Femur (tissue), 1 donor: ENCODE measurements at places on chromosomes 5 and 9.

DNA sequence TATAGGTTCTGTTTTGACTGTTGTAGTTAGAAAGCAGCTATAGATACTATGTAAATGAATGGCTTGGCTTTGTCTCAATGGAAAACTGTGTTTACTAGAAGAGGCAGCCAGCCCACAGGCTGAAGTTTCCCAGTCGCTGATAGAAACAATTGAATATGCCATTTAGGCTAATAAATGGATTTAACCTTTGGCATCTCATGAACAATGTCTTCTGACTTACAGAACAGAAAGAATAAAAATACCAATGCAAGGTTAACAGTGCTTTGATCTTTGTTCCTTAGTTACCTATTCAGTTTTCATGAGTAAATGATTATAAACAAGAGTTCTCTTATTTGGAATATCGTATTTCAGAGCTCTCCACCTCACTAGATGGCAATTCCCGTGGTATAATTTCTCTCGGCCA lies 120.6 kb downstream of the PAM start:
- no peak for DNase-seq

GRCh38 chr5:151602806-151603205 lies 11.7 kb upstream of the FAT2 start:
- no peak for DNase-seq

- DNase-seq, result peak; percentile 75
These were observed 19.2 kb upstream of the SHB start for GRCh38 chr9:38088006-38088925.

GRCh38 chr9:75500479-75500878 lies 390.0 kb upstream of the PCSK5 start:
- DNase-seq, result no peak

- no peak for DNase-seq
These were observed 20.5 kb upstream of the HEXB start for GRCh38 chr5:74664551-74664950.

DNA sequence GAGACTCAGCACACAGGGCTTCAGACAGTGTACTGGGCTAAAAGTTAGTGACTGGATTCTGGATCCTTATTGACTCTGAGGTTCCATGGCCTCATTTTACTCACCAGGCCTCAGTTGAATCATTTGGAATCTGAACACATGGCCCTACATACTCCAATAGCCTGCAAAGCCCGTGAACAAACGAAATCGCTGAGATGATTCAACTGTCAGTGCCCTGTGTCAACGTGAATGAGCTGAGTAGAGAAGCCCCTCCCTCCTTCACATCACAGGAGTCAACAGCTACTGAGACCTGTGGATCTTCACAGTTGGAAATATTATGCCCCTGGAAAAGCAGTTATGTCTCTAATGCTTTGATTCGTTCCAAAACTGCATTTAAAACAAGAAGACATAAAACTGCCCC lies 429.3 kb downstream of the GADD45G start:
- DNase-seq, result no peak

DNA sequence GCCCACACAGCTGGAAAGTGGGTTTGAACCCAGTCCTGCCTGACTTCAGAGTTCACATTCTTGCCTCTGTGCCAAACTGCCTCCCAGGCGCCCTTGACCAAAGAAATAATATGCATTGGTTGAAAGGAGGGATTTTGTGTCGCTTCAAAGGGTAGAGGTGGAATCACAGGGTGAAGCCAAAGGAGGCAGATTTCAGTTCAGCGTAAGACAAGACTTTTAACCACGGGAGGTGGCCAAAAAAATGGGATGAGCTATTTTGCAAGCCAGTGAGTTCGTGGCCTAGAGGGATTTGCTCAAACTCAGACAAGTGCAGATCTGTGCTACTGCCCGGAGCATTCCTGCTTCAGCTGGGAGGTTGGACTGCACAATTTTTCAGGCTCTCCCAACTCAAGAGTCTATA lies 57.6 kb upstream of the RANBP3L start:
- DNase-seq, result no peak

DNA sequence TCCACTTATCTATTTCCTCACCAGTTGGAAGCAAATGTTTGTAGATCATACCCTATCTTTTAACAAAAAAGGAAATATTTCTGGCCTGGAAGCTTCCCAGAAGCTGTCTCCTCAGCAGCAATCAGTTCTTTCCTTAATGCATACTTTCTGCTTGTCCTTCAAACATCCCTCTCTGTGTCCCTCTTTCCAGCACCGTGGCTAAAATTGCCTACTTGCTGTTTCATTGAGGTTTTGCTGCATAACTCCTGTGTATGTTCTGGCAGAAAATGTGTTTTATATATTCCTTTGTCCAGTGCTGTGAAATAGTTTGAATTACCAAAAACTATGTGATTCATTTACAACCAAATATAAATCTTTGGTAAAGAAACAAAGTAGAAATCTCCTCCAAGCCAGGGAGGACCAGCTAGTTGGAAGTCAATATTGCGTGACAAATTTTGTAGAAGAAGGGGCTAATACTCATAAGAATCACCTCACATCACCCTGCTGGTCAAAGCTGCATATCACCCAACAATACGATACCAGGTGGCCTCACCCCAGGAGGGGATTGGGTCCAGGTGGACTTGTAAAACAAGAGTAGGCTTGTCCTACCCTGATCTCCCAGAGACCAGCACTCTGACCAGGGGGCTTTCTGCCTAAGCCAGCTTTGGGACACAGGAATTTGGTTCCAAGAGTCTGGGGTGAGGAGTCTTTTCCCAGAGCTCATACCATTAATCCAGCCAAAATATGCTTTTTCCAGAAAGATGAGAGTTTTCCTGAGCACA lies 198.4 kb upstream of the SNX2 start:
- DNase-seq, result no peak

DNA sequence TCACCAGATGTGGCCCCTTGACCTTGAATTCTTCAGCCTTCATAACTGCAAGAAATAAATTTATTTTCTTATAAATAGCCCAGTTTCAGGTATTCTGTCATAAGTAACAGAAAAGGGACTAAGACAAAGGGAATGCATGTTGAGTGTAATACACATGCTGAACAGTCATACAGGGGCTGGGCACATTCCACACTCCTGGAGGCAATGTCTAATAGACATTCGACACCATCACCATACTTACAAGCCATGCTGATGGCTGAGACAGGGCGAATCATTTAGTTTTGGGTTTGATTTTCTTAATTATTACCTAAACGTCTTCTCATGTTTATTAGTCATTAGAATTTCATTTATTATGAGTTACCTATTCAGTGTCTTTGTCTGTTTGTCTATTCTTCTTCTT lies 68.5 kb downstream of the TENT4A start:
- DNase-seq, result no peak

GRCh38 chr5:155263381-155263780 lies 249.8 kb downstream of the KIF4B start:
- DNase-seq, result no peak

DNA sequence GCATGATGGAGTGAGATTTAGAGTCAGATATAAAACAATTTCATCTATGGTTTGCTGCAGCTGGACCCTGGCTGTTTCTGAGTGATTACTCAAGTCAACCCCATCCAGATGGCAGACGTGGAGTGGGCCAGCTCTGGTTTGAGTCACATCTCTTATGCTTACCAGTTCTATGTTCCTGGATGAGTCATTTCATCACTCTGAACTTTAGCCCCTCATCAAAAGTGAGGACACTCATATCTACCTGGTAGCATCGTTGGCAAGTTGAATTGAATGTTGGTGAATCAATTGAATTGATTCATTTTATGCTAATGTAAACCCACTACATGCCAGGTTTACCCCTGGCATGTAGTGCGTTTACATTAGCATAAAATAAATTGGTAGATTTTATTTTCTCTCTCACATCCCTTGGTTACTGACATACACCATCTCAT lies 176.4 kb downstream of the FGF18 start:
- no peak for DNase-seq

DNA sequence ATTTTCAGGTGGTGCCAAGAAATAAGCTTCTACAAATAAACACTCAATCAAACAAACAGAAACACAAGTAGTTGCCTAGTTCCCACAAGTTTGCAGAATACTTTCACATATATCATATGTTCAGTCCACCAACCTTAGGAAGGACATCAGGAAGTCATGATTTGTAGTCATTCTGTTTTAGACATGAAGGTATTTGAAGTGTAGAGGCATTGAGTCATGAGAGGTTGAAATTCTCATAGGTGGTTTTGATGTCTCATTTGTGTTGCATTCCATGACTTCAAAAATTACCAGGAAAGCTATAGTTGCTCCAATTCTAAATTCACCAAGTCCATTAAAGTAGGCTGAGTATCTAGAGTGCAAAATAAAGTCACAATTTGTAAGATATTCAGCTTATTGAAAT lies 159.0 kb downstream of the KCTD16 start:
- no peak for DNase-seq

DNA sequence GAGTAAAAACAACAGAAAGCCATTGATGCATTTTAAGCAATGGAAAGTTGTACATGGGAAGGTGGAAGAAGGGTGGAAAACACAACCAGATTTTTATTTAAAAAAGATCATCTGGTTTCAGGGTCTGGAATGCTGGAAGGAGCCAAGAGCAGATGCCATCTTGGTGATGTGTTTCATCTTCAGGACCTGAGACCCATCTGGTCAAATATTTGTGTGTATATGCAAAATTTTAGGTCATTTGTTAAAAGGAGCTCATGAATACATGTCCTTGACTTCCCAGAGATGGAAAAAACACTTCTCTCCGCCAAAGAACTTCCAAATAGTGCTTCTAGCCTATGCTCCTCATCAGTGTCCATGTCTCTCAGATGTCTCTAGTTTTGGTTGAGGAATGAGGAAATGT lies 110.6 kb upstream of the GDNF start:
- DNase-seq, result no peak

GRCh38 chr5:17087035-17087434 lies 130.4 kb upstream of the BASP1 start:
- DNase-seq, result peak; percentile 47

DNA sequence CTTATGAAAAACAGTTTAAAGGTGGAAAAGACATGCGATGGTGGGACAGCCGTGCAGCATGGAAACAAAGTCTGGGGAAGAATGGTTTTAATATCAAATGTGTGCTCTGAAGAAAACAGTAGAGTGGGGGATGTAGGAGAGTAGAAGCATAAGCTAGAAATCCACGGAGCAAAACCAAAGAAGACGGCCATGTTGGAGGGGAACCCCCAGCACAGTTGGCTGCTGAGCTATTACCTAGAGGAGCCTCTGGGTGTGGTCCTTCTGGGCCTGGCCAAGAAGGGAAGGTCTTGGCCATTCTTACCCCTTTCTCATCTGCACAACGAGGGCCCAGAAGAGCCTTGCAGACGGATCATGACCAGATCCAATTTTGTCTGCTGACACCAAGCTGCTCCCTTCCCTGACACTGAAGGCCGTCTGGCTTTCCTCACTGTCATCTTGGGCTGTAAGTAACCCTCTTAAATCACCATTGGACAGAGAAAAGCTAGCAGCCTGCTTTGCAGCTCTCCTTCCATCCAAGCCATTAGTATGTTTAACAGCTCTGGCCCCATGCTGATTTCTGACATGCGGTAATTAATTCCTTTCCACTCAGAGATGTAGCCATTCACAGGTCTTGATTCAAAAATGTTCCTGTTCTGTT lies 189.5 kb downstream of the SEC61B start:
- DNase-seq, result no peak

GRCh38 chr5:17396247-17396646 lies 101.8 kb upstream of the TAF11L2 start:
- no peak for DNase-seq

GRCh38 chr9:128503870-128504269 lies 649 bp upstream of the GLE1 start:
- peak; percentile 58 for DNase-seq

DNA sequence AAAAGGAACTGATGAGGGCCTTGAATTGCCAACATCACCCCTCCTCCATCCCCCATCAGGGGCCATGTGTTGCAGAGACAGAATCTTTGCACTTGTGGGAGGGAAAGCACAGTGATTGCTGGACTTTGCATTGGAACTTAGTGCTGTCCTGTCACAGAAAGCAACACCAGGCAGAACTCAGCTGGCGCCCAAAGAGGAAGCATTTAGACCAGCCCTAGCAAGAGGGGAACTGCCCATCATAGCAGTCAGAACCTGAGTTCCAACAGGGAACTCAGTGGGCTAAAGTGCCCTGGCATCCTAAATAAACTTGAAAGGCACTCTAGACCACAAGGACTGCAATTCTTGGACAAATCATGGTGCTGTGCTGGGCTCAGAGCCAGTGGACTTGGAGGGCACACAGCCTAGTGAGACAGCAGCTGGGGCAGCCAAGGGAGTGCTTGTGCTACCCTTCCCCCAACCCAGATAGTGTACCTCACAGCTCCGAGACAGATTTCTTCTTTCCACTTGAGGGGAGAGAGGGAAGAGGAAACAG lies 128.1 kb downstream of the ACTL7B start:
- DNase-seq, result peak; percentile 69

- DNase-seq, result no peak
These were observed 98.0 kb downstream of the GABBR2 start for GRCh38 chr9:98610711-98611110.

DNA sequence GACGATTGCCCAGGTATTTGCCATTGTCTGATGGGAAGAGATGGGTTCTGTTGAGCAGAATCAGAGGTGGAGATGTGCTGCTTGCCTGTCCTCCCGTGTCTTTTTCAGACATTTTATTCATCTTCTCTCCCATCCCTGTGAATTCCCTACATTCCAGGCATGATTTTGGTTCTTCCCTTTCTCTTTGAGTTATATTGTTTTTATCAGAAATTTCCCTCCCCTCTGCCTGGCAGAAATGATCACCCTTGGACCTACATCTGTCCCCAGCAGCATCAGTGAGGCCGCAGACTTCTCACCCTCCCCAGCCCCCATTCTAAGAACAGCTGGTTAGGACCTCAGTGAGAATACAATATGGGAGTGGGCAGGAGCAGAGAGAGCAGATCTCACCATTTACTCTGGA lies 640.2 kb downstream of the CCDC171 start:
- DNase-seq, result no peak

DNA sequence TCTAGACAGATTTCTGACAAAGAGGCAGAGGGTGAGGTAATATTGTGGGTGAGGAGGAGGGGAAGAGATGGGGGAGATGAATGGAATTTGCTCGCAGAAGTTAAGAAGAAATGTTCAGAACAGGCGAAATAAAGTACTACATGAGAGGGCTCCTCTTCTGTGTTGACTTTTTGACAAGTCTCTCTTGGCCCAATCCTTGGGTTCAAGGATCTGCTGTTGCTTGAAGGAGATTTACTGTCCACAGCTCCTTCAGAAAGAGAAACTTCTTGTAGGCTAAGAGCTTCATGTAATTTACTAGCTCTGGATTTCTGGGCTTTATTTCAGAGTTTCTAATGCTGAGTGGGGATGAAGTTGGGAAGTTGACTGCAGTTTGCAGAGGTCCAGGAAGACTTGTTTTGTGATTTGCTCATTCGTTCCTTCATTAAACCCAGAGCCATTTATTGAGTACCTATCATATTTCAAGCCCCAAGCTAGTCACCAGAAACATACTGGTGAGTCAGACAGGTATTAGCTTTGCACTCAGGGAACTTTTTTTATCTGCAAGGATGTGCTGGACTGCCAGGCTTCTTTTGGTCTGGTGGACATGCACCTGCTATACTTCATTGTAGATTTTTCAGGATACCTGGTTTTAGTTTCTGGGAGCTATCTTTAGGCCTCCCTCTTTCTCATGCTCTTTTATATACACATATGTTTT lies 402.9 kb upstream of the CLINT1 start:
- DNase-seq, result no peak

GRCh38 chr5:101943784-101944183 lies 352.3 kb downstream of the SLCO4C1 start:
- DNase-seq, result no peak

GRCh38 chr9:33043671-33044070 lies 18.6 kb downstream of the DNAJA1 start:
- DNase-seq, result no peak
